ENCODE measurements at places on chromosomes 2 and 18.

- no peak for DNase-seq
Measured at GRCh38 chr2:207163053-207163755, 2.5 kb downstream of the KLF7 start.

DNA sequence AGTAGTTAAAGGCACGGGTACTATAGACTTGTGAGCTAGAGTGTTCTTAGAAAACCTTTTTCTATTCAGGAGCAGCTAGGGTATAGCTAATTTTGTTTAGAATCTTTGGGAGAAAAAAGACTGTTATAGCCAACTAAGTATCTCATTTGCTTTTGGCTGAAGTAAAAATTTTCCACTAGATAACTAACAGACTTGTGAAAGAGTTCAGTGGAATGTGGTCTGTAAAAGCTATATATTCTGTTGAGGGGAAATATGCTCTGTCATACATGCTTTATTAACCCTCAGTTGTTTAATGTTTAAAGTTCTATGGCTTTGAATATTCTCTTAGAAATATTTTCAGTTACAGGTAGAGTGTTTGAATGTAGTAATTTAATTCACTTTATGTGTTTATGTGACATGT lies 49.7 kb downstream of the RIF1 start:
- DNase-seq, result no peak

DNA sequence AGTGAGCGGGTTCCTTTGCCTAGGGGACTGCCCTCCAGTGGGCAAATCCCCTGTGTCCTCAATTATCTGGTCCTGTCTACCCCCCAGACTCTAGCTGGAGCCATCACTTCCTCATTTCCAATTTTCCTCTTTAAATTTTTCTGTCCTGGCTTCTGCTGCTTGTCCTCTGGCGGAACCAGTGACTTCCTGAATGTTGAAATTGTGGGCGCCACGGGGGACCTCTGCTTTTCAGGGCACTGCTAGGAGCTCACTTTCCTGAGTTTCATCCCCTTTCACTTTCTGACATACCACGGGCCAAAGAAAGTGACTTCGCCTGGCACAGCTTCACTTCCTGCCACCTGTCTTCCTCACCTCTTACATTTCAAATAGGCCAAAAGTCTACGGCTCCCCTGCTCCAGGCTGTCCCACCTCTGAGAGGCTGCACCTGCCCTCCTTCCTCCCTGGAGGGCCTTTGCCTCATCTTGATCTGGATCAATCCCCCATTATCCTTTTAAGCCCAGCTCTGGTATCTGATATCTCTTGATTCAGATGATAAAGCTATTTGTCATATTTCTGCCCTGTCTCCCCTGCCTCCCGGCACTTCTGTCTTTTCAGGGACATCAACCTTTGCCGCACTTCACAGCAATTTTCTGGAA lies 1.4 kb upstream of the MARCO start:
- no peak for DNase-seq

GRCh38 chr18:79064228-79064627 lies 5.0 kb upstream of the ATP9B start:
- DNase-seq, result no peak

DNA sequence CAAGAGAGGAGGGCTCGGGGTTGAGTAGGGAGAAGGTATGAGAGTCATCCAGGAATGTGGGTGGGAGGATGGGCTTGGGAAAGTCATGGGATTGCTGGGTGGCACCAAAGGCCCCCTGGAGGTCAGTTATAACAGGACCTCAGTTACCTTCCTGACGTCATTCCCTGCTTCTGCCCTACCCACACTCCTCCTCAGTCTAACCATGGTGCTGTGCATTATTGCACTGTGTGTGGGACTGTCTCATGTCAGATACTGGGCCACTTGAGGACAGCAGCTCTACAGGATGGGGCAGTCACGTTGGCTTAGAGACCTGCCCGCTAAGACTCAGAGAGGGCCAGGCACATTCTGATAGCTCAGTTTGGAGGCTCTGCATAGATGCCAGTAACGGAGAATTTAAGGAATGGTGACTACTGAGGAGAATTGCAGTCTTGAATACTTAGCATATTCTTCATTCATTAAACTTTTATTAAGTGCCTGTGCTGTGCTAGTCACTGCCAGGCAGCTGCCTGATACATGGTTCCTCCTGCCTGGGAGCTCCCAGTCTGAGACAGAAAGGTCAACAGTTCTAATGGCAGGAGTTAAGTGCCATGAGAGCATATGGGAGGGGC lies 90.5 kb downstream of the LAMA3 start:
- no peak for DNase-seq

GRCh38 chr2:109609352-109610024 lies 4.3 kb downstream of the SEPTIN10 start:
- no peak for DNase-seq

Measured in stimulated activated CD8-positive, alpha-beta memory T cell treated with anti-CD3 and anti-CD28 coated beads, Interleukin-15, amount 100 ng/mL, for 24 hours (primary cell).